Ovary (tissue), 10 donors: ENCODE measurements at places on chromosomes 2 and 18.

DNA sequence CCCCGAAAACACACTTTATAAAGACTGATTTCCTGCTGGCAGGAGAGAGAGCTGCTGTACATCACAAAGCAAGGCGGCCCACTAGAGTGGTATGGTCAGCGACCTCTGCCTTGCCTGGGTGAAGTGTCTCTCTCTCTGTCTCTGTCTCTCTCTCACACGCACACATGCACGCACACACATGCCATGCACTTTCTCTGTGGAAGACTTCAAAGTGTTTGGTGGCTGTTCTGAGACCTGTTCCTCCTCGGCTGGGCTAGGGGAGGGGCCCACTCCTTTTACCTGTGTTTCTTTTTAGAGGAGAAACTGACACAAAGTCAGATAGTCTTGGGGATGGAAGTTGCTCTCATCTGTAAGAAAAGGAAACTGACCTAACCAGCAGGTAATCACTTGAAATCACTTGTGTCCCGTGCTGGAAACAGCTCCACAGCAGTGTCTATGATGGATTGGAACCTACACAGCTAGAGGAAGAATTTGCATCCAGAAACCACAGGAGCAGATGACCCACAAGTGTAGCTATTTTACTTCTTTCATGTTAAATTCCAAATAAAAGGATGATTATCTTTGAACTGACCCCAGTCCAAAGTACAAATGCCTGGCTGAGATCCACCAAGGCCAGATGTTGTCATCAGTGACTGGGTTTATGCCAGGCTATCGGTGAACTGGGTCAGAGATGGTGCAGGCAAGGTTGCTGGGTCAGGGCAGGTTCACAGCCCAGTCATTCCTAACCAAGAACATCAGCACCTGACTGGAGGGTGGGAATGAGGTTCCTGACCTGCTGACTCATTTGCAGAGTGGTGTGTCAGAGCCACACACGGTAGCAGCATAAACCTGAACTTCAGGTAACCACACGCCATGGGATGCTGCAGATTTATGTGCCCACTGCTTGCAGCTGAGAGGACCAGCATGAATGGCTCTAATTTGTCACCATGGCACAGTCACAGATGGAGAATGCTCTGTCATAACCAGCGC is 63.0 kb downstream of the NPAS2 start:
- no peak overlapping the region for H3K4me3 ChIP-seq
- H3K27me3 ChIP-seq: no peaks in the 10 kb centered on the region
- DNase-seq: no peak
- peaks cover 1% of the 10 kb centered on the region for H3K4me1 ChIP-seq
- H3K27ac ChIP-seq: no peak overlapping the region

DNA sequence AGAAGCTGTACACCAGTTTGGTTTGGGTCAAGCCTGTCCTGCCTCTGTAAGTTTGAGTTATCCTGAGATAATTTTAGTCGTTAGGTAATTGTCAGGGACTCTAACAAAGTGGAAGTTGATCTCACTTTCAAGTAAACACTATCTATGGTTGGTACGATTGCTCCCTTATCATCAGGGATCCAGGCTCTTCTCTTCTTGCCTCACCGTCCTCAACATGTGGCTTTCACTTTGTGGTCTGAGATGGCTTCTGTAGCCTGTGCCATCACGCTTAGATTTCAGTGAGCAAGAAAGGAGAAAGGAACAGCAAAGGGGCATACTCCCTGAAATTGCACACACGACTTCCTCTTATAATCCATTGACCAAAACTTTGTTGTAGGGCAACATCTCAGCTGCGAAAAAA is 115.6 kb downstream of the CTAGE1 start:
- H3K27ac ChIP-seq: no peak overlapping the region
- peaks cover 6% of the 10 kb centered on the region for H3K4me1 ChIP-seq
- H3K4me3 ChIP-seq: no peak overlapping the region
- no peaks in the 10 kb centered on the region for H3K27me3 ChIP-seq
- DNase-seq: no peak

DNA sequence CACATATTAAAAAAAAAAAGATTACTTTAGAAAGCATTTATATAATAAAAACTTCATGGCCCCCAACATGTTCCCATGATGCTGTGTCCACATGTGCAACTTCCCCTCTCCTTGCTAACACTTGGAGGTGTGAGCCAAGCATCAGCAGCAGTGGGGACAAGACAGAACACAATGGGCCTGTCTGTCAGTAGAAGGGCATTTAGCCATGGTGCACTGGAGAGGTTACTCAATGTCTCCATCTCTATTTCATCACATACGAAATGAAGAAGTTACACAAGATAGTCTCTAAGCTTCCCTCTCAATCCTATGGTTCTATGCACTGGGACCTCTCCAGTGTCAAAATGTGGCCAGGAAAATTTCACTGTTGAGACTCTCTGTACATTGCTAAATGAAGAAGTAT is 2.5 kb downstream of the VIT start:
- H3K4me1 ChIP-seq: peaks cover 7% of the 10 kb centered on the region
- no peak overlapping the region for H3K4me3 ChIP-seq
- H3K27ac ChIP-seq: no peak overlapping the region
- H3K27me3 ChIP-seq: no peaks in the 10 kb centered on the region
- H3K36me3 ChIP-seq: no peaks in the 10 kb centered on the region

GRCh38 chr2:26455670-26456439 is 22.1 kb downstream of the OTOF start:
- DNase-seq: no peak

- H3K27me3 ChIP-seq: no peaks in the 10 kb centered on the region
- no peak overlapping the region for H3K4me3 ChIP-seq
- no peak overlapping the region for H3K27ac ChIP-seq
- no peak for DNase-seq
- H3K36me3 ChIP-seq: no peaks in the 10 kb centered on the region
Measured at GRCh38 chr2:64362562-64363026, 91.4 kb upstream of the LGALSL start.

DNA sequence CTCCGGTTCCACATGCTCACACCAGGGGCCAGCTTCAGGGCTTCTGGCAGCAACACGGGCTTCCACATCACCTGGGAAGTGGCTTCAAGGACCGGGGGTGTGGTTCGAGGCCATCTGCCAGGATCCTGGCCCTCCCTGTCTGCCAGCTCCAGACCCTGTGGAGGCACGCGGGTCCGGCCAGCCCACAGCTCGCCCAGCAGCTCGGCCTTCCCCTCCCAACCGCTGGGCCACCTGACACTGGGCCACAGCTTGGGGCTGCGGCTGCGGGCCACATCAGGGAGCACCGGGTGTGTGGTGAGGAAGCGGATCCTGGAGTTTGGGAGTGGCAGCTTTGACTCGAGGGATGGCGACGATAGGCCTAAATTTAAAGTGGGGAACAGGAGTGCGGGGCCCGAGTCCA is 7.0 kb downstream of the C2orf81 start:
- peaks cover 19% of the 10 kb centered on the region for H3K4me1 ChIP-seq
- H3K4me3 ChIP-seq: peak overlapping the region; percentile 44
- H3K27me3 ChIP-seq: no peaks in the 10 kb centered on the region

- peaks cover 2% of the 10 kb centered on the region for H3K4me1 ChIP-seq
- no peaks in the 10 kb centered on the region for H3K36me3 ChIP-seq
- H3K4me3 ChIP-seq: no peak overlapping the region
- H3K27ac ChIP-seq: no peak overlapping the region
- no peak for DNase-seq
Measured at GRCh38 chr2:9335322-9335832, 88.0 kb downstream of the ITGB1BP1 start.

- peaks cover 4% of the 10 kb centered on the region for H3K4me1 ChIP-seq
- H3K4me3 ChIP-seq: no peak overlapping the region
- no peak overlapping the region for H3K27ac ChIP-seq
- no peaks in the 10 kb centered on the region for H3K36me3 ChIP-seq
Measured at GRCh38 chr18:48402953-48403352, 6.2 kb downstream of the ZBTB7C start.

DNA sequence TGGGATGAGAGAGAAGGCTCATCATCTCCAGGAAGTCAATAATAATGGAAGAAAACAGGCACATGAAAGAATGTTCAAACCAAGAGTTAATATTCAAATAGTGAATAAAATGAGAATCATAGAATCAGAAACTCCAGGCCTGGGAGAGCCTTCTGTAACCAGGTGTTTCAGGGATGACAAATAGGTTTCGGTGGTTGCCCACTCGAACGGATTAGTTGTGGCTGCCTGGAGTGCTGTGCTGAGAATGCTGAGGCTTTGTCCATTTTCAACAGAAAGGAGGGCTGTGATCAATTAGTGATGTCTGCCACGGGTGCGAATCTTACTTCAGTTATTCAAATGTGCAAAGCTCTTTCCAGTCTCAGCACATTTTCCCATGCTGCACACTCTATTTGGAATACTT is 227.3 kb downstream of the INSIG2 start:
- H3K4me3 ChIP-seq: no peak overlapping the region
- no peaks in the 10 kb centered on the region for H3K27me3 ChIP-seq
- H3K27ac ChIP-seq: no peak overlapping the region
- DNase-seq: no peak

DNA sequence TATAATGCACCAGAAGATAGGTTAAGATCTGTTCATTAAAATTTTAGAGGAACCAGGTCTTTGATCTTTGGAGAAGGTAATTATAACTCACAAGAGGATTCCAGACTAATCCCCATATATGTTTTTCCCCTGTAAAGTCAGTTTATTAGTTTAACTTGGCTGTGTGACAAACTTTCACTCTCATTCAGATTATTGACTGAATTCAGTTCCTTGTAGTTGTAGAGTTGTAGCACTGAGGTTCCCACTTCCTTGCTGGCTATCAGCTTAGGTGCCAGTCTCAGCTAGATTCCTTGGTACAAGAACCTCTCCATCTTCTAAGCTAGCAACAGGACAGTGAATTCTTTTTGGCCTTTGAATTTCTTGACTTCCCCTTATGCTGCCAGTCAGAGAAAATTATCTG is 19.1 kb downstream of the REG1A start:
- no peaks in the 10 kb centered on the region for H3K4me1 ChIP-seq
- H3K36me3 ChIP-seq: no peaks in the 10 kb centered on the region
- no peak for DNase-seq
- H3K27me3 ChIP-seq: no peaks in the 10 kb centered on the region
- H3K27ac ChIP-seq: no peak overlapping the region

DNA sequence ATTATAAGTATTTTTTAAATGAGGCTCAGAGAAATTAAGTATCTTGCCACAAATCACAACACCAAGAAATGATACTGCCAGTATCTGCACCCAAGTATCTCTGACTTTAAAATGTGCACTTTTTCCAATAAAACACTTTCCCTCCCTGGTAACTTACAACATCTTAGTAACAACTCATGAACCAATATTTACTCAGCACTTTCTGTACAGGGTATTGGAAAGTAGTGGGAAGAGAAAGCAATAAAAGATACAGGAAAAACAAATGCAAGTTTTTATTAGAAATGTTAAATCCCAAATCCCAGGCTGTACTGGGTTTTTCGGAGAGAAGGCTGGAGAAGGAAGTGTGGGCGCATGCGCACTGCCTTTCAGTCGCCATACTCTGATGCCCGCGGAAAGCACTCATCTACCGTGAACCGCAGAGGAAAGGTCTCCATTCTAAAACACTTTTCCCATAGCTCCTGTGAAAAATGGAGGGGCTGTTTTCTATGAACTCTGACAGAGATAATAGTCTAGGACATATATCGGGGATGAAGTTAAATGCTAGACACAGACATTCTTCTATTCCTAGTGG is 52.1 kb downstream of the L3MBTL4 start:
- H3K27ac ChIP-seq: no peak overlapping the region
- no peaks in the 10 kb centered on the region for H3K27me3 ChIP-seq
- DNase-seq: no peak
- H3K36me3 ChIP-seq: no peaks in the 10 kb centered on the region
- no peak overlapping the region for H3K4me3 ChIP-seq

DNA sequence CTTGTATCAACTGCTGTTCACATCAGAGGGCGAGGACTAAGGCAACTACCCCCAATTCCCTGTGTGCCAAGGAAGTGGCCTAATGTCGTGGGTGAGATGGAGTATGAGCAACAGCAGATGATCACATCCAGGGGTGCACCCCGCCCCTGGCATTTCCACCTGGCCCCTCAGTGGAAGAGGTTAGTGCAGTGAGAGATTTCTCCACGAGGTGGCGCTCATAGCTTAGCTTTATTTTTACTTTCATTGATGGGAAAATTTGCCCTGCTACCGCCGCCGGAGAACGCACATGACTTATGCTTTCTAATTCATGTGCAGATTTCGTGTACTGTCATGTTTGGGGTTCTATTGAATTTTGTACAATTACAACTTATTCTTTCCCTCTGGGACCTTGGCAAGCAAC is 470.6 kb upstream of the MEX3C start:
- H3K4me3 ChIP-seq: no peak overlapping the region
- H3K36me3 ChIP-seq: no peaks in the 10 kb centered on the region
- H3K4me1 ChIP-seq: no peaks in the 10 kb centered on the region
- DNase-seq: no peak
- no peaks in the 10 kb centered on the region for H3K27me3 ChIP-seq
- no peak overlapping the region for H3K27ac ChIP-seq

DNA sequence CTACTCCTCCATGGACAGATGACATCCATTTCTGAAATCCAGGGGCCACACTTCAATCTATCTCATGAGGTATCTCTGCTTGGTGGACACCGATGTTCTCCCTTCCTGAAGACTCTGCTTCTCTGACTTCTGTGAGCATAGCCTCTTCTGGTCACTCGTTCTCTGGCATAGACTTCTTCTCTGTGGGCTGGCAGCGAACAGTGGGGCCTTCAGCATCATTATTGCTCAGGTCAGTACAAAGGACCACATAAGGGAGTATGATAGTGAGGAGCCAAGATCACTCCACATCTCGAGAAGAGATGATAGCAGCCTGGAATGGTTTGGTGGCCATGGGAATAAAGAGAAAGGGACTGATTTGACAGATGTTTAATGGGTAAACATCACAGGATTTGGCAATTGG is 8.0 kb upstream of the KCMF1 start:
- no peaks in the 10 kb centered on the region for H3K27me3 ChIP-seq
- H3K27ac ChIP-seq: no peak overlapping the region
- DNase-seq: no peak
- H3K36me3 ChIP-seq: no peaks in the 10 kb centered on the region
- no peak overlapping the region for H3K4me3 ChIP-seq

GRCh38 chr18:23353459-23353858 is 99.6 kb upstream of the RIOK3 start:
- no peak overlapping the region for H3K4me3 ChIP-seq
- no peak for DNase-seq
- H3K36me3 ChIP-seq: no peaks in the 10 kb centered on the region
- peaks cover 8% of the 10 kb centered on the region for H3K4me1 ChIP-seq
- H3K27me3 ChIP-seq: no peaks in the 10 kb centered on the region
- H3K27ac ChIP-seq: no peak overlapping the region

- DNase-seq: no peak
- no peaks in the 10 kb centered on the region for H3K4me1 ChIP-seq
- H3K36me3 ChIP-seq: no peaks in the 10 kb centered on the region
- no peaks in the 10 kb centered on the region for H3K27me3 ChIP-seq
- H3K27ac ChIP-seq: no peak overlapping the region
Measured at GRCh38 chr18:50312296-50313030, 25.0 kb upstream of the CXXC1 start.

GRCh38 chr2:219142329-219142728 is 18.3 kb downstream of the NHEJ1 start:
- no peaks in the 10 kb centered on the region for H3K36me3 ChIP-seq
- H3K4me3 ChIP-seq: no peak overlapping the region
- H3K27me3 ChIP-seq: no peaks in the 10 kb centered on the region
- DNase-seq: no peak
- no peak overlapping the region for H3K27ac ChIP-seq
- H3K4me1 ChIP-seq: no peaks in the 10 kb centered on the region
